Bronchus fibroblast of lung (primary cell): ENCODE measurements at places on chromosomes 4 and X. TPM values are rescaled to one million over a fixed set of nuclear protein-coding genes. Genes with fewer than 3 reads are reported as not detected.

DACH2 gene
- under 0.01 TPM in 1 of 2 replicates, not detected in the other for total RNA-seq

GPM6B gene
- total RNA-seq: 9.4 and 13.2 TPM in 2 replicates

BEX5 gene
- not detected in 2 replicates for total RNA-seq

BST1 gene
- total RNA-seq: 9.2 and 9.4 TPM in 2 replicates

AASDH gene
- total RNA-seq: 6.4 and 8.1 TPM in 2 replicates

SYN1 gene
- 0.30 and 0.50 TPM in 2 replicates for total RNA-seq

GAGE1 gene
- not detected in 2 replicates for total RNA-seq

WAS gene
- total RNA-seq: 0.17 and 0.89 TPM in 2 replicates

ARX gene
- total RNA-seq: not detected in 2 replicates

OPN1LW gene
- total RNA-seq: not detected in 2 replicates

RTL9 gene
- total RNA-seq: 0.17 and 0.30 TPM in 2 replicates

PLP2 gene
- total RNA-seq: 115 and 131 TPM in 2 replicates

MAGIX gene
- total RNA-seq: 1.3 TPM in 2 replicates

UGT2B15 gene
- not detected in 2 replicates for total RNA-seq

BMX gene
- total RNA-seq: not detected in 2 replicates

COL25A1 gene
- under 0.01 and 0.17 TPM in 2 replicates for total RNA-seq

SPIN4 gene
- 4.0 and 4.2 TPM in 2 replicates for total RNA-seq

F11 gene
- total RNA-seq: not detected in 2 replicates

RTL5 gene
- 0.84 and 0.89 TPM in 2 replicates for total RNA-seq

SULT1E1 gene
- total RNA-seq: 4.6 and 4.9 TPM in 2 replicates

CSAG2 gene
- total RNA-seq: not detected in 2 replicates

TMEM255A gene
- total RNA-seq: 0.45 and 0.67 TPM in 2 replicates

GPR50 gene
- not detected in 2 replicates for total RNA-seq

CLTRN gene
- total RNA-seq: 0.15 TPM in 1 of 2 replicates, not detected in the other

TBC1D25 gene
- 10.1 and 10.3 TPM in 2 replicates for total RNA-seq

FGF2 gene
- 8.9 and 11.8 TPM in 2 replicates for total RNA-seq

NHS gene
- total RNA-seq: 1.5 and 11.6 TPM in 2 replicates

MAGEC2 gene
- not detected in 2 replicates for total RNA-seq

MAGEA4 gene
- total RNA-seq: not detected in 2 replicates

PDLIM3 gene
- 7.9 and 20.1 TPM in 2 replicates for total RNA-seq
